ENCODE measurements at places on chromosomes 7 and 10. TPM values are rescaled to one million over a fixed set of nuclear protein-coding genes. Genes with fewer than 3 reads are reported as not detected.

DNA sequence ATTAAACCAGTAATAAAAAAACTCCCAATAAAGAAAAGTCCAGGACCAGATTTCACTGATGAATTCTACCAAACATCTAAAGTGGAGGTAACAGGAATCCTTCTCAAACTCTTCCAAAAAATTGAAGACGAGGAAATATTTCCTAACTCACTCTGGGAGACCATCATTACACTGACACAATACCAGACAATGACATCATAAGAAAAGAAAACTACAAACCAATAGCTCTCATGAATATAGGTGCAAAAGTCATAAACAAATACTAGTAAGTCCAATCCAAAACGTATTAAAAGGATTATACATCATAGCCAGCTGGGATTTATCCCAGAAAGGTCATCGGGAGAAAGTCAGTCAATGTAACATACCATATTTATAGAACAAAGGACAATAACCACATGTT, 94.0 kb upstream of the RAB18 start:
- DNase-seq = no peak

- DNase-seq = peak; percentile 29
Measured at GRCh38 chr7:18320971-18321567, 174.5 kb upstream of the HDAC9 start.

DNA sequence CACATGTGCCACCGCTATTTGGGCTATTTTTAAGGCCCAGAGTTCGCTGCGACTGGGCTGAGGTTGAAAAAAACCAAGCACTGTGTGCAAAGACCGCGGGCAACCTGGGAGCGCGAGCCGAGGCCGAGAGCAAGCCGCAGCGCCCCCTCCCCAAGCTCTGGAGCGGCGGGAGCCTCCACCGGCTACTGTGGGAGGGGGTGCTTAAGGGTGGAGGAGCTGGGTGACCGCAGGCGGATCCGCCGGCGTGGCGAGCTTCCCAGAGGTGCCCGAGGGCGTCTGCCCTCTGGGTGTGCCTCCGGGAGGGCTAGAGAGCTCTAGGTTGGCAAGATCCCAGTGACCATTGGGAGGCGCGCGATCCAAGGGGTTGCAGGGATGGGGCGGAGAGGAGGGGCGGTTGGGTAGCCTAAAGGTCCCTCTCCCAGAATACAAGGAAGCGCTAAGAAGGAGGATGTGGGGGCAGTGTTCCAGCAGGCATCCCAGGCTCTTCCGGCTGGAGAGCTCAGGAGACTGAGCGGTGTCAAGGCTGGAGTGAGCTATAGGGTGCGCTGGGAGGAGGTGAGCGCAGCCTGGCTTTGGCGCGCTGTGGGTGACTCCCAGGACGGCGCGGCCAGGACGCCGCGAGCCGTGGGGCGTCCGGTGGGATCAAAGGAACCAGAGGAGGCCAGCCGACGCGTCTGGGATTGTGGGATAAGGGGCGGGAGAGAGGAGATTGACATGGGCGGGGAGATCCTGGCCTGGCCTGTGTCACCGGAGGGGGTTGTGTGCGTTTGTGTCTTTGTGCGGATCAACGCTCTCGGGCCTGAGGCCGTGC, 8.0 kb downstream of the DLX5 start:
- DNase-seq = no peak

DNA sequence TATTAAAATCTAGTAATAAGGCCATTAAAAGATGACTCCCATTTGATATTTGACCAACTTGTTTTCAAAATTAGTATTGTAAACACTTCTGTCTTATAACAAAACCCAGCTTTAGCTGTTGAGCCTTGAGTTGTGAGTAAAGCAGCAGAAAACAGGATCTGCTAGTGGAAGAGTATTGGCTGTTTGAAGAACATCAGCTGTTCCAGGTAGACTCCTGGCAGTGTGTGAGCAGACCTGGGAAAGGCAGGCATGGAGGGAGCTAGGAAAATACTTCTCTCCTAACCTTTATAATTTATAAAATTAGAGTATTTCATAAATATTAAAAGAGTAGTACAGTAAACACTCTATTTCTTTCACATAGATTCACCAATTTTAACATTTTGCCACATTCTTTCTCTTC, 29.0 kb downstream of the KAT6B start:
- DNase-seq = no peak

DNA sequence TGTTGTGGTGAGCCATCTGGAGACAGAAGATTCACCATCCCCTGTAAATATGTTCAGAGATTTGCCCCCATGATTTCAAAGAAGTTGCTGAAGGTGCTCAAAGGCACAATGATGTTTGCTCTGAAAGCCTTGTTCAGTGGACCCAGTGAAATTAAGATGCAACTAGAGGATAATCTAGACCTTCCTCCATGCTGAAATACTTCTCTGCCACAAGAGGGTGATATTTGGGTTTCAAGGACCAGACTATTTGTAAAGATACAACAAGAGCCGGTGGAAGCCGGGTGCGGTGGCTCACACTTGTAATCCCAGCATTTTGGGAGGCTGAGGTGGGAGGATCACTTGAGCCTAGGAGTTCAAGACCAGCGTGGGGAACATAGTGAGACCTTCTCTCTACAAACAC, 13.5 kb upstream of the MSRB2 start:
- no peak for DNase-seq

- DNase-seq = no peak
Measured at GRCh38 chr10:25867321-25867720, 66.7 kb upstream of the MYO3A start.

- DNase-seq = no peak
Measured at GRCh38 chr10:102646610-102647442, 2.5 kb downstream of the TRIM8 start.

GRCh38 chr10:78589687-78590086, 479.1 kb upstream of the ZMIZ1 start:
- DNase-seq = no peak

DNA sequence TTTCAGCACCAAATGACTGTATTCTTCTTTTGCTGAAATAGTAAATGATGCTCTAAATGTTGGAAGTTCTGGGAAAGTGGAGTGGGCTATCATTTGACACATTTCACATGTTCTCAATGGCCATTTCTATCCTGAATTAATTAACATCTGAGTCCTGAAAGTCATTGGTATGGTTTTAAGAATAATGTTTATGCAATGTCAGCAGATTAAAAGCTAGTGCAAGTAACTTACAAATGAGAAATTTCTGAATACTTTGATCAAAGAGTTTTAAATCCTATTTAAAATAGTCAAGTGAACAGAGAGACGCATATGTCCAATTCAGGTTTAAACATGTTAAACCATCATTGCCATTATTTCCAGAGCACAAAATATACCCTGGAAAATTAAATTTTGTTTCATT, 508.1 kb downstream of the PHTF2 start:
- no peak for DNase-seq

GRCh38 chr7:69309601-69310000, 288.7 kb upstream of the AUTS2 start:
- no peak for DNase-seq

GRCh38 chr7:151079199-151079910, 1.3 kb downstream of the FASTK start:
- no peak for DNase-seq

- no peak for DNase-seq
Measured at GRCh38 chr7:100894860-100895700, 608 bp downstream of the ACHE start.

- DNase-seq = no peak
Measured at GRCh38 chr10:6024334-6024682, 37.9 kb downstream of the IL2RA start.

MSANTD7 gene
- polyA plus RNA-seq = 5.7 TPM

PALD1 gene
- polyA plus RNA-seq = 0.01 TPM

FGL2 gene
- polyA plus RNA-seq = 0.03 TPM

HOXA1 gene
- 6.0 TPM for polyA plus RNA-seq

AKR1C4 gene
- not detected for polyA plus RNA-seq

BEND7 gene
- 1.4 TPM for polyA plus RNA-seq
